GM12891 (cell line): ENCODE measurements at places on chromosomes 13 and 19.

DNA sequence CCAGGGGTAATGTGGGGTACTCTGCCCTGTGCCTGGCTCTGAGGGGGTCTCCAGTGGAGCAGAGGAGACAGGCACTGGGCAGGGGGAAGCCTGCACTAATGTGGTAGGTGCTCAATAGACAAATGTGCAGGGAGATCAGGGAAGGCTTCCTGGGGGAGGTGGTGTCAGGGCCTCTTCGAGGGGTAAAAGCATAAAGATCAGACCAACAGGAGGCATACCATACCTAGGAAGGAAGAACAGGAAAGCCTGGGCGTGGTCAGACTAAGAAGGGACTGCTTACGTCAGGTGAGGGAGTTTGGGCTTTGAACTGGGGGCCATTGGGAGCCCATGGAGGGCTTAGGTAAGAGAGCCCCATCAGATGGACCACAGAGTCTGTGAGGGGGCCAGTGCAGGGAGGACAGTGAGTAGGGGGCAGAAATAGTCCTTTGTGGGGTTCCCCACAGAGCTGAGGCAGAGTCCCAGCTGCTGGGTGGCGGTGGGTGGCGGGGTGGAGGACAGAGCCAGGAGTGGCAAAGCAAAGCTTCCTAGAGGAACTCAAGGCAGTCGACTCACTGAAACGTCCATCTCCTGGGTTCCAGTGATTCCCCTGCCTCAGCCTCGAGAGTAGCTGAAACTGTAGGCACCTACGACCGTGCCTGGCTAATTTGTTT is 8.8 kb downstream of the PRR36 start:
- DNase-seq, result no peak

DNA sequence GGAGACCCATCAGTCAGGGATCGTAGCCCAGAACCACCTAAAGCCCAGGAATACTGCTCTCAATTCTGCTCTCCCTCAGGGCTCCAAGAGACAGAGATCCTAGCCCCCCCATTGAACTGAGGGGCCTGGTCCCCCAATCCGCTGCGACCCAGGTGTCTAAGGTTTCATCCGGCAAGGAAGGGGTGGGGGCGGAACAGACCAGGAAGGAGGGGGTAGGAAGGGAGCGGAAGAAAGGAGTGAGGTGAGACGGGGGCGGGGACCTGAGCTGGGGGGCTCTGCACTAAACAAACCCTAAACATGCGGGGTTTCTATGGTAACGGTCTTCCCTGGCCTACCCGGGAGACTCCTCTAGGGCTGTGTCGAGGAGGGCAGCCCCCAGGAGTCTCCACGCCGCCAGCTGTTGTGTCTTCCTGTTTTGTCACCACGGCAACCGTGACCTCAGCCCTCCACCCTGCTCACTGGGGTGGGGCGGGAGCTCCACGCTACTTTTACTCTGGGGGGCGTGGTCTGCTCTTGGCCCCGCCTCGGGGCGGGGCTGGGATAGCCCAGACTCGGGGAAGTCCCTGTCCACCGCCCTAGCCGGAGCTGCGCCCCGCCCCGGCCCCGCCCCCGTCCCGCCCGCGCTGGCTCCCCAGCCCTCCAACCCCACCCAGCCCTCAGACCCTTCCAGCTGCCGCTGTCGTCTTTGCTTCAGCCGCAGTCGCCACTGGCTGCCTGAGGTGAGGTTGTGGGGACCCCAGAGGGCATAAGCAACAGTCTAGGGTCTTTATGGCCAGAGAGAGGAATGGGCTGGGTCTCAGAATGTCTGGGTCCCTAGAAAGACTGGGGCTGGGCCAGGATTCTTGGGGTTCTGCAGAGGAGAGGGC is at the start of gene MYADM:
Gene MYADM, plus strand, starts transcription at position 659 of the 866 bp plus-strand sequence. CDS start 5,647 bp downstream, outside the sequence.
- peak; percentile 17 for DNase-seq

DNA sequence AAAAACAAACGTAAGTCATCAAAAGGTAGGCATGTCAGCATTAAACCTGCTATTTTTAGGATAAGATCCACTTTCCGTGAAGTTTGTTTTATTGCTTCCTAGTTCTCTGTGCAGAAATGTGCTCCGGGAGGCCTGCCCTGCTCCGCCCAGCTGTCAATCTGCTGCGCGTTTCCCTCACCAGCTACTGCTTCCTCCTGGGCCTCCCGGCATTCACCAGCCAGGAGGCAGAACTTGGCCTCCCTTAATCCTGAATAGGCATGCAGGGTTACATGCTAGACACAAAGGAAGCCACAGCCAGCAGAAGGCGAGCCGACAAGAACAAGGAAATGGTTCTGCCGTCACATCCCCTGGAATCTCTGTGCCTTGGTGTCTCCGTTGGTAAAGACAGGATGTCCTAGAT is 386.2 kb downstream of the IRS2 start:
- no peak for DNase-seq

GRCh38 chr19:12984683-12985048 is 10.6 kb upstream of the NFIX start:
- no peak for DNase-seq

- DNase-seq, result no peak
Measured at GRCh38 chr19:6521718-6522646, 8.8 kb upstream of the TNFSF9 start.

GRCh38 chr19:2145831-2146241 is 5.5 kb downstream of the AP3D1 start:
- no peak for DNase-seq

- DNase-seq, result no peak
Measured at GRCh38 chr13:89457977-89458376, 1786.8 kb downstream of the SLITRK5 start.

DNA sequence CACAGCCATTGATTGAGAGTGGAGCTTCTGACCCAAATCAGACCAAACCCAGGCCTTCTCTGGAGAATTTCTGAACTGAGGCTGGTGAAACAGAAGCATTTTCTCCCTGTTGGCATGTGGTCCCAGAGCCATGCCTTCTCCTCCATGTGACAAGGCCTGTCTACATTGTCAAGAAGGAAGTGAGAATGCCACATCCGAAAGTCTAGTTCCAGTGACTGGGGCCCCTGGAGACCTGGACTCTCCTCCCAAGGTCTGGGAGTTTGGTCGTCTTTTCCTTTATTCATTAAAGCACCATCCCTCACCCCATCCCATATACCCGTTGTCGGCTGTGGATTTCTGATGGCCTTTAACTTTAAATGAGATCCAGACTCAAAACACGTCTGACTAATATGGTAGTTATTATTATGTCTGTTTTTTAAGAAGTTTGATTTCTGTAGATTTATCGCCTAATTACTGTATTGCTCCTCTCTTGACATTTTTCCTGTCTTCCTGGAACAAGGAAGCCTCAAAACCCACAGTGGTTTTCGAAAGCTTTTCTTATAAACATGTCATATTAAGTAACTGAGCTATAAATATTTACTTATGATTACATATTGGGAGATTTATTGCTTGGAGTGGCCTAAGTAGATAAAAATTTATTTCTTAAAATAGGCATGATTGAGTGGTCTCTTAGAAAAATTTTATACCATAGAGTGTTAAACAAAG is 128.3 kb upstream of the FRY start:
- DNase-seq, result no peak

DNA sequence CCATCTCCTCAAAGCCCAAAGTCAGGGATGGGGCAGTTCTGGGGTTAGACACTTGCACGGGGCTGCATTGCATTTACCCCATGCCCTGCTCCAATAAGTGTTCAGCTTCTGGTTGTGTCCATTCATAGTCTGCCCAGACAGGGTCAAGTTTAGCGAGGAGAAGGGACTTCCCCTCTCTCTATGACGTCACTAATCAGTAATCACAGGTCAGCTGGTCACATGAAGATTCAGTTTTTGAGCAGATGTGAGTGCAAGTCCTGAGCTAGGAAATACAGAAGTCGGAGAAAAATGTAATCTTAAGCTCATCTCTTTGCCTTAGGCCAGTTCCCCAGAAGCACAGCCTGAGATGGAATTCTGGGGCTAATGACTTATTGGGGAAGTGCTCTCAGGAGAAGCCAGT is 310.1 kb downstream of the TSHZ3 start:
- DNase-seq, result no peak

DNA sequence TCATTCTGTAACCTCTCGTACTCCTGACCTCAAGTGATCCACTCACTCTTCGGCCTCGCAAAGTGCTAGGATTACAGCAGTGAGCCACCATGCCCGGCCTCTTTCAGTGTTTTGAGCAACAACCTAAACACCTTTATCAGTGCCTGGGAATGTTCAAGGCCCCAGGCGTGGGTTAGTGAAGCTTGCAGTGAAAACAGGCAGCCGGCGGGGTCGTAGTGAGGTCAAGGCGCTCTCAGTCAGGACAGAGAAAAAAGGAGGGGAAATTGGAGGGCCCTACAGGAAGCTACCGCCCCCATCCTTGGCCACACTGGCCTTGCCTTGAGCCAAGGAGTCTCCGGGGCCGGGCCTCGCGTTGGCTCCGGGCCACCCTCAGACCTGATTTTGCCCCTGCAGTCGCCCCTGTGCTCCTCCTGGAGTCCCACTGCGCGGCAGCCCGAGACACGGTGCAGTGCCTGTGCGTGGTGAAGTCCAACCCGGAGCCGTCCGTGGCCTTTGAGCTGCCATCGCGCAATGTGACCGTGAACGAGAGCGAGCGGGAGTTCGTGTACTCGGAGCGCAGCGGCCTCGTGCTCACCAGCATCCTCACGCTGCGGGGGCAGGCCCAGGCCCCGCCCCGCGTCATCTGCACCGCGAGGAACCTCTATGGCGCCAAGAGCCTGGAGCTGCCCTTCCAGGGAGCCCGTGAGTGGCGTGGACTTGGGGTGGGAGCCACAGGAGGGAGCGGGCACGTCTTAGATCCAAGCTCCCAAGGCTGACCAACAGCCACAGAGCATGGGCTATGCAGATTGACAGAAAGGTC is 17.7 kb downstream of the MAG start:
- DNase-seq, result no peak

DNA sequence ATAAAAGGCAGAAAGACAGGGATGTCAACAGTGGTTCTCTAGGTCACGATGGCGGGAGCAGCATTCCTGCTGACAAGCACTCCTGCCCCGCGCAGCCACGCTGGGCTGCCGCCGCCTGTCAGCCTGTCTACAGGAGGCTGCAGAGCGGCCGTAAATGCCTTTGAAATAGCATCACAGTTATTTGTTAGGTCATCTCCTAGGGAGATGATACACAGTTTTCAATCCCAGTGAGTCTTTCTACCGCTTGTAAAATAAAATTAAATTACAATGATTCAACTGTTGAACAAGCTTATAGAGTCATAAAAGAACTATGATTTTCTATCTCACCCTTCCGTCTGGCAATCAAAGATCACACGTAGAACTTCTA is 7.3 kb upstream of the SLC7A9 start:
- DNase-seq, result no peak

GRCh38 chr19:44644402-44645016 is 799 bp downstream of the PVR start:
- DNase-seq, result peak; percentile 35

DNA sequence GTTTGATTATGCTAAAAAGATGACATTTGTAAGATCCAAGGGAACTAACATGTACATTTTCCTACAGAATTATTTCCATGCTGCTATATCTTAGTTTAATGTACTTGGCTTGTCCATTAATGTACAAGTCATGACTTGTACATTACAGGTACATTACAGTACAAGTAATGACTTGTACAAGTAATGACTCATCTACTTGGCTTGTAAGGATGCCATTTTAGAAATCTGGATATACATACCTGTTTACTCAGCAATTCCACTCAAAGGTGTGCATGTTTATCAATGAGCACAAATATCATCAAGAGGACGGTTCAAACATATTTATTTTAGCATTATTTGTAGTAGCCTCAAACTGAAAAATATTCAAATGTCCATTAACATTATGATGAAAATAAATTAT is 87.0 kb upstream of the TRPC4 start:
- no peak for DNase-seq

- DNase-seq, result no peak
Measured at GRCh38 chr13:70117338-70117905, 9.2 kb upstream of the KLHL1 start.

- DNase-seq, result no peak
Measured at GRCh38 chr13:23571431-23571830, 1.2 kb downstream of the TNFRSF19 start.

- no peak for DNase-seq
Measured at GRCh38 chr13:30091035-30091434, 216.3 kb downstream of the KATNAL1 start.

DNA sequence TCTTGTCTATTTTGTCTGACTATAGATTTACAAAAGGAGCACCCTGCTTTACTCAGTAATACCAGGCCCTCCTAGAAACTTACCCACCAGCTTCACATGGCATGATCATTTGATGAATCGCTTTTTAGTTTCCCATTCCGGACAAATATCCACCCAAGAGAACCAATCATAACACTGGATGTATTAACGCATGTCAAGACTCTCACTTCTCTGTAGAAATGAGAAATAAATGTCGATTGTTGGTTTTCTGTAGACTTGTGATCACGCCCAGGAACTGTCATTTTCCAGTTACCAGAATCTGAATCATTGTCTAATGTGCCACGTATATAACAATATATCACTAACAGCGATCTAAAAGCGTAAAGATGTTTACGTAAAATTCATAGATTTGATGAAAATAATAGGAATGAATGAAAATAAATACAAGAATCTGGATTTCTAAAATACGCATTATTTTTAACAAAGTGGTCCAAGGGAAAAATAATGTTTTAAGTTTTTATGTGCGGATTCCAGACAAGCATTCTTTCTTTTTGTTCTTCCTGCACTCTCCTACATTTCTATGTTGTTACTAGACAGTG is 14.0 kb downstream of the CDX2 start:
- no peak for DNase-seq

GRCh38 chr13:18992791-18993190 is 188.8 kb downstream of the TUBA3C start:
- DNase-seq, result no peak

DNA sequence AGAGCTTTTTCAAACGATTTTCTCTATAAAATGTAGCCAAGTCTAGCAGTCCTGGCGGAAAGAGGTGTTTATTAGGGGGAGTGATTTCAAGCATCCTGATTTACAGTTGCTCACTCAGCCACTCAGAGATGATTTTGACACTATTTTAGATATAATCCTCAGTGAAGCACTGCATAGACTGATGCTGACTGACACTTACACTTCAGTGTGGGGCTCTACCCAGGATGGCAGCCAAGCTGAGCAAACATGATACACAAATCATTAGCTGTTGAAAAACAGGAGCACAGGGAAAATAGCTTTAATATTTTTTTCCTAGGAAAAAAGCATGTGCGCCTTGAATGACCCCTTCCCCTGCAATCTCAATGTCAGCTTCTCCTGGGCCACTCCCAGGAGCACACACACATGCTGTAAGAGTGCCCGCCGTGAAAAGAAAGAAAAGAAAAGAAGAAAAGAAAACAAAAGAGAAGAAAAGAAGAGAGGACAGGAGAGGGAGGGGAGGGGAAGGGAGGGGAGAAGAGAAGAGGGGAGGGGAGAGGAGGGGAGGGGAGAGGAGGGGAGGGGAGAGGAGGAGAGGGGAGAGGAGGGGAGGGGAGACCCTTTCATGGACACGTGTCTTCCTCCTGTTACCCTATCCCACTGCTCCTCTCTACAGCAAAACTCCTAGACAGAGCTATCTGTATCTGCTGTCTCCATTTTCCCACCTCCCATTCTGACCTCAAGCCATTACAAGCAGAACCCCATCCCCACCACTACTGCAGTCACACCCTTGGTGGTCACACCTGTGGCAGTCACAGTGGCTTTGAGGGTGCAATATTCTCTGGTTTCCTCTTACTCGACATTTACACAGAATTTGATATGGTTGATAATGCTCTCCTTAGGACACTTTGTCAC is 36.4 kb downstream of the RCBTB2 start:
- DNase-seq, result no peak

- no peak for DNase-seq
Measured at GRCh38 chr13:30111810-30112209, 195.5 kb downstream of the KATNAL1 start.
